ENCODE measurements at places on chromosomes 13 and 19.
A peak's percentile ranks its signal among the peaks of the same experiment; 100 is the strongest.

GRCh38 chr13:74032325-74032724 is 101.9 kb downstream of the KLF12 start:
- no peak for DNase-seq

DNA sequence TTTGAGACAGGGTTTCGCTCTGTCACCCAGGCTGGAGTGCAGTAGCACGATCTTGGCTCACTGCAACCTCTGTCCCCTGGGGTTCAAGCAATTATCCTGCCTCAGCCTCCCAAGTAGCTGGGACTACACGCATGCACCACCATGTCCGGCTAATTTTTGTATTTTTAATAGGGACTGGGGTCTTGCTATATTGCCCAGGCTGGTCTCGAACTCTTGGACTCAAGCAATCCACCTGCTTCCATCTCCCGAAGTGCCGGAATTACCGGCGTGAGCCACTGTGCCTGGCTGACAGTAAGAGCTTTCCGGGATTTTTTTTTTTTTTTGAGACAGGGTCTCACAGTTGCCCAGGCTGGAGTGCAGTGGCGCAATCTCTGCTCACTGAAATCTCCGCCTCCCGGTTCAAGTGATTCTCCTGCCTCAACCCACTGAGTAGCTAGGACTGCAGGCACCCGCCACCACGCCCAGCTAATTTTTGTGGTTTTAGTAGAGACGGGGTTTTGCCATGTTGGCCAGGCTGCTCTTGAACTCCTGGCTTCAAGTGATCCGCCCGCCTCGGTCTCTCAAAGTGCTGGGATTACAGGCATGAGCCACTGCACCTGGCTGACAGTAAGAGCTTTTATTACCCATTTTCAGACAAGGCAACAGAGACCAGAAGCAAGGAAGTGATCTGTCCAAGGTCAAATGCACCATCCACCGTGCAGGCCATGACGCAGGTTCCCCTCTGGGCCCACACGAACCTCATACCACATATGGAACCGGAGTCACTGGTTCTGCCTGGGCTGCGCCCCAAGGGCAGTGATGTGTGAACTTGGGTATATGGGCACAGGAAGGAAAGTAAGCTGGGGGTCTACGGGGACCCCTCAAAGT is 21.0 kb downstream of the RFX1 start:
- peak; percentile 35 for DNase-seq

GRCh38 chr13:48680756-48681392 is 27.1 kb downstream of the CYSLTR2 start:
- peak; percentile 19 for DNase-seq

- DNase-seq: no peak
Observed at GRCh38 chr13:26584713-26585112, 27.2 kb downstream of the WASF3 start.

DNA sequence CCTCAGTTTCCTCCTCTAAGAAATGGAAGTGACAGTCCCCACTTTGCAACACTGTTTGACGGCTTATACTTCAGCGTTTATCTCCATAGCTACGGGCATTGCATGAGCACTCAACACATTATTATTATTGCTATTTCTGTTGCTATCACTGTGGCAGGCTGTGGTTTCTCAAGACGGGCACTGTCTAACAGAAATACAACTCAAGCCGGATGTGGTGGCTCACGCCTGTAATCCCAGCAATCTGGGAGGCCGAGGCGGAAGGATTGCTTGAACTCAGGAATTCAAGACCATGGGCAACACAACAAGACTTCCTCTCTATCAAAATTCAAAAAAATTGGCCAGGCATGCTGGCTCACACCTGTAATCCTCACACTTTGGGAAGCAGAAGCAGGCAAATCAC is 4.9 kb upstream of the ZSWIM4 start:
- peak; percentile 69 for DNase-seq

All from inflammatory macrophage treated with lipopolysaccharide for 4 hours (primary cell).